Stimulated activated CD8-positive, alpha-beta memory T cell treated with anti-CD3 and anti-CD28 coated beads, Interleukin-7, amount 100 ng/mL, for 48 hours (primary cell): ENCODE measurements at places on chromosomes 4 and X.

DNA sequence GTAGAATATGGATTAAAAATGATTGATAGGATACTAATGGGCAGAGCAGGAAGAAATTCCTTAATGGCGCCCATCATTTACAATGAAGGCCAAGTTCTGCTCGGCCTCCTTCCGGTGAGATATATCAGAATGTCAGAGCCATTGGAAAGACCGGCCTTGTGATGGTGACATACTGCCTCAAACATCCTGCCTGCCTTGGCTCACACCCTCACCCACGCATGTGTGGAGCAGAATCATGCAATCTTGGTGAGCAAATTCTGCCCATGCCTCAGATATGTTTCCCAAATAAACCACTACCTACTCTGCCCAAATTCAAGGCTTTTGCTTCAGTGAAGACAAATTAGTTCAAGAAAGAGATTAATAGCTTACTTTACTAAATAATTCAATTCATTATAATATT, 163.3 kb downstream of the MID1 start:
- DNase-seq: no peak

DNA sequence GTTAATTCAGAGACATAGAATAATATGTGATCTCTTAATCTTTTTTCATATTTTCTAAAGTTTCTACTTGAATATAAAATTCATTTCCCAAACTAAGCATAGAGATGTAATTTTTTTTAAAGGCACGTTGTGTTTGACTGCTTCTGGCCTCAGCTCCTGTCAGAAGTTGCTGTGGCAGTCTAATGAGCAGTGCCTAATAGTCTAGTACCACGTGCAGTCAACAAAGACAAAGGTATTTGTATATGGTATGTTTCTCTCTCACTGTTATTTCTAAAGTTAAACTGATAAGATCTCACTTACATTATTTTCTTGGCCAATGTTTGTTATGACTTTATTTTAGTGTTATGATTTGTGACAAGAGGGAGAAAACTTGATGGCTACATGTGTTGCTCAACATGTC, 48.6 kb upstream of the MCUB start:
- no peak for DNase-seq

GRCh38 chr4:177408023-177408422, 34.2 kb downstream of the AGA start:
- no peak for DNase-seq

DNA sequence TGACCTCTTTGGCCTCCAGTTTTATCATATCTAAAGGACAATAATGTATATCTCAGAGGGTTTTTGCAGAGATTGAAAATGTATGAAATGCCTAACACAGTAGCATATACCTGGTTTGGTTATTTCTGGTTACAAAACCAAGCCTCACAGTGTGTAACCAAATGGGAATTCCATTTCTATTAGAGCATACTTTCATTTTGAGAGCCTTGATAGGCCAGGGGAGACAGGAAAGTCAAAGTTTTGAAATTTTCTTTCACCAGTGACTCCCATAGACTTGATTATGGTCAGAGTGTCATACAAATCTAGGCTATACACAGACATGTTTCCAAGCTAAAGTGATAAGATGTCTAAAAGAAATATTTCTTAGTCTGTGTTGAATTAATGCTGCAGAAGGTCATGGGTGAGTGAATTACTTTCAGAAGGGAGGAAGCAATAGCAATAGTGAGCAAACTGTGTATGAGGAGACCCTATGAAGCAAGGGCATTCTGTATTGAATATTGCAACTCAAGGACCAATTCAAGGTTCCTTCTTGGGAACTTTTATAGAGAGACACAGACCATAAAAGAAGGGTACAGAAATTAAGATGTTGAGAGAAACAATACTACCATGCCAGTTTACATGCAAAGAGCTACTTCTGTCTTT, 151.1 kb downstream of the PDE5A start:
- DNase-seq: no peak

DNA sequence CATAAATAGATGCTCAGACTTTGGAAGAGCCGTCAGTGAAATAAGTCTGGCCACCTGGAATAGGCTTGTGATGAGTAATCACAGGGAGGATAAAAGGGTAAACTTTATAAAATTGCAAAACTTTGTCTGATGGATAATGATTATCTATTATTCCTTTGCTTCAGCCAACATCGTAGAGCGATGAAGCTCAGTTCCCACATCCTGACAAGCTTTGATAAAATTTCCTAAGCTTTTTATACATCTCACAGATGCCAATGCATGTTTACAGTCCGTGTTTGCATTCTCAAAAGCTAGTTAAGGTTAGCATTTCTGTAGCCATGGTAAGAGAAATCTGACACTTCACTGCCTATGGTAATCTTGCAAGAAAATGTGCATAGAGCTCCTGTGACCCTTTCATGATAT, 15.4 kb upstream of the UGDH start:
- DNase-seq: no peak

GRCh38 chrX:49949961-49950360, 27.6 kb downstream of the CLCN5 start:
- no peak for DNase-seq

DNA sequence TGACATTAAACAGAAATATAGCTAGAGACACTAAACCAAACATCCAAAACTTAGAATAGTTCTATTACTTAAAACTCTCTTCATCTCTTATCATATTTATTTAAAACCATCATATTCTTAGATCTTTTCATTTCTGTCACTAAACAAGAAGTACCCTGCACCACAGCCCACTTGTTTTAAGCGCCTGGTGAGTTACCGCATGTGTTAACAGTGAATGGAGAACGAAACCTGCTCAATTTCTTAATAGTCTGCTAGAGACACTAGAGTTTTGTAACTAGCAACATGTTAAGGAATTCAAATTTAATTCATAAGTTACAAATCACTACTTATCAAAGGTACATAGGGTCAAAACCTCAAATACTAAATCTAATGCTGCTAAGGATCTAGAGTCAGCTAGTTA, 111.5 kb downstream of the FBXW7 start:
- no peak for DNase-seq

- DNase-seq: no peak
These were observed 2.2 kb downstream of the SLAIN2 start for GRCh38 chr4:48343551-48343950.

DNA sequence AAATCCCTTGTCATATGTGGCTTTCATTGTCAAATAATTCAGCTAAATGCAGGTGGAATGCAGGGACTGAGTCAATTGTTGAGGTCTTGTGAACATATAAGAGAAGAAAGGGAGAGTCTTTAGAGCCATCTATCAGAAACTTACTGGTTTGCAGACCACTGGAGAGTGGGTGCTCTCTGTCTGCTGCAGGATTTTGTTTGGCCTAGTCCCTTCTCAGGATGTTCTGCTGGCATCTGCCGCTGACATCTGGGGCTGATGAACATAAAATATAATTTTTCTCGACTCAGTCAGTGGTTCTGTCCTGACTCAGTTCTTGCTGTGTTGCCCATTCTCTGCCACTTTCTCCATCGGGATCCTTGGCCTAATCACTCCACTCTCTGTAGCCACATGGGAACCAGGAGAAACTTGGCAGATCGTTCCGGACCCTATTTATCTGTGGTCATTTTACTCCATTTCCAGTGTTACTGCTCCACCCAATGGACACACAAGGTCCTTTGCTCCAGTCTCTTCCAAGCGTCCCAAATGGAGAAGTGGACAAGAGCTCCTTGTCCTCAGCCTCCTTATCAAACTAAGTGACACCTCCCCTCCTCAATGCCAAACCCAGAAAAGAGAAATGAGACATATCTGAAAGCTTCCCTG, 436.2 kb downstream of the FAT4 start:
- no peak for DNase-seq

DNA sequence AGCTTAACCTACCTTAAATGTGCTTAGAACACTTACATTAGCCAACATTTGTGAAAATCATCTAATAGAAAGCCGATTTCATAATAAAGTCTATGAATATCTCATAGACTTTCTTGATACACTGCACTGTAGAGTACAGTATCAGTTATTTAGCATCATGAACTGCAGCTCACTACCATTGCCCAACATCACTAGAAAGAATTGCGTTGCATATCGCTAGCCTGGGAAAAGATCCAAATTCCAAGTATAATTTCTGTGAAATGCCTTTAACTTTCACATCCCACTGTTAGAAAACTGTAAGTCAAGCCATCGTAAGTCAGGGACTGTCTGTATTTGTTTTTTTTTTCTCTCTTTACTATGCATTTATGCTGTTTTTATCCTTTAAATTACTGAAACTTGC, 918.6 kb upstream of the PABPC4L start:
- no peak for DNase-seq

GRCh38 chr4:84631573-84631972, 48.6 kb downstream of the CDS1 start:
- DNase-seq: no peak

- no peak for DNase-seq
These were observed 227.9 kb upstream of the ANKRD50 start for GRCh38 chr4:124940387-124940786.

GRCh38 chrX:375181-376036, 11.3 kb downstream of the PPP2R3B start:
- no peak for DNase-seq
